NCI-H2081 treated with DMSO at 0.1 percent for 48 hours (cell line): ENCODE measurements at places on chromosomes 5 and 9.

DNA sequence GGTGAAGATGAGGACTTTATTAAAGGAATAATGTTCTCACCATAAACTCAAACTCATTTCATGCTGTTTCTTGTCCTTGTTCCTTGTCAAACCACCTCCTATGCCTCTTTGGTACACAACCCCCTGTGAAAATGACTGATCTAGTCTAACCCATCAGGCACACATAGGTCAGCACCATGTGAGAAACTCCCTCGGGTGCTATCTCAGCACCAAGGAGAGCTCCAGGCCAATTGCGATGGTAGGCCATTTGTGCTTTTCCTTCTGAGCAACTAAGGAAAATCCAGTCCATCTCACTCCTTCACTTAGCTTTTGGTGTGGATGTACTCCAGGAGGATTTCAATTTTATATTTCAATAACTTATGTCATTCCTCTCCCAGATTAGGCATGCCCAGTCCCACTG is 199.8 kb downstream of the ZNF608 start:
- no peak for DNase-seq

GRCh38 chr9:11992866-11993265 is 700.3 kb upstream of the TYRP1 start:
- DNase-seq = no peak

DNA sequence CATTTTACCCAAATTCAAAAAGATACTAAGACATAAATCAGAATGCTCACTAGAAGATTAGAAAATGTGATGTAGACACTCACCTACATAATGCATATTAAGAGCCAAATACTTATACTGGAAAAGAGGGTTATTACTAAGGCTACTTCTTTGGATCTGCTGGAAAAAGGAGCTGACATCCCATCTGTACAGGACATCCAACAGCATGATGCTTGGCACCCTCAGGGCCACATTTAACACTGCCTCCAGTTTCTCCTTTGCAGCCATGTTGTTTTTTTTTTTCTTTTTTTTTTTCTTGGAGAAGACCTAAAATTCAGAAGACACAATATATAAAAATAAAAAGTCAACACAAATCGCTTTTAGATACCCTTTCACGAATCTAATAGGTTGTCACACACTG is 6.0 kb downstream of the RNF145 start:
- DNase-seq = no peak

- no peak for DNase-seq
Observed at GRCh38 chr5:83404182-83404716, 67.3 kb upstream of the VCAN start.

GRCh38 chr5:31583129-31583528 is 51.0 kb downstream of the C5orf22 start:
- DNase-seq = no peak

GRCh38 chr5:173396311-173396993 is 68.2 kb upstream of the STC2 start:
- DNase-seq = no peak

DNA sequence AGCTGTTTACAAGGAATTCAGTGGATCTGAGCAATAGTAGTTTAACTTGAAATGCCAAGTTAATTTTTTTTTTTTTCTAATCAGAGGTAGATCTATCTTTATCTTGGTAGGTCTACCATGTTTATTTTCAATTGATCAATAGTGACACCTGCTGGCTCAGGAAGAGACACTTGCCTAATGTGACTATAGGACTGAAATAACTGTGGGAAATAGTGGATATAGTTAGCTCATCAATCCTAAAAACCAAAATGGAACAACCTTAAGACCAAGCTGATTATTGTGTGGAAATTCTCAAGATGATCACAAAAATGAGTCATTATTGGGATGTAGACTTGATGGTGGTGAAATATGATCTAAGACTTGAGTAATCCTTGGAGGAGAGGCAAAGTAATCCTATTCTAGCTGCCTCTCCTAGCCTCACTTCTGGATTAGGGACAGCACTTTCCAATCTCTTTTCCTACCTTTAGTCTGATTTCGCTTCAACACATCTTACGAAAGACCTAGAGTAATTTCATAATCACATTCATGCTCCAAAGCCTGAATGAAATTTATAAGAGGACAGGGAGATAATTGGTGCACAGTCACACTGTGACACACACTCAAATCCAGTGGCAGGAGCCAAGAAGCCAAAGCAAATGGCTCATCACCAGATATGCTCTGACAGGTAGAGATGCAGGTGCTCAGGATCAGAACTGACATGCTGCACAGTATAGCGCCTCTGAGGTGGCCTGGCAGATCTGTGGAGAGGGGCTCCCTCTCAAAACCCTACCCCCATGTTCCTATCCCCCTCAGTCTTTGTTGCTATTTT is 156.3 kb downstream of the HMHB1 start:
- no peak for DNase-seq

DNA sequence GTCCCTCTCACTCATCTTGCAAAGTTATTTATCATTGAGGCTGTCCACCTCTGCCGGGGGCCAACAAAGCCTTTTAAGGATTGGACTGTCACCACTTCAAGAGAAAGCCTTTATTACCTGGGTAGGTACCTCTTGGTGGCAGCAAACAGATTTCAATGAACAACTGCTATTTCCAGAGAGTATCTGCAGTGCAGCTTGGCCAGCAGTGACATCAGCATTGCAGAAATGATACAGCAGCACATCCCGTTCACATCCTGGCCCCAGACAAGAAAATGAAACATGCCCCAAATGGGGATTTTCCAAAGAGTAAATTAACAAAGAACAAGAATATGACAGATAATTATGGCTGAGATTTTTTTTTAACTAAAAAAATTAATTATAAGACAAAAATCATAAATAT is 2.3 kb upstream of the SPATA6L start:
- DNase-seq = no peak

DNA sequence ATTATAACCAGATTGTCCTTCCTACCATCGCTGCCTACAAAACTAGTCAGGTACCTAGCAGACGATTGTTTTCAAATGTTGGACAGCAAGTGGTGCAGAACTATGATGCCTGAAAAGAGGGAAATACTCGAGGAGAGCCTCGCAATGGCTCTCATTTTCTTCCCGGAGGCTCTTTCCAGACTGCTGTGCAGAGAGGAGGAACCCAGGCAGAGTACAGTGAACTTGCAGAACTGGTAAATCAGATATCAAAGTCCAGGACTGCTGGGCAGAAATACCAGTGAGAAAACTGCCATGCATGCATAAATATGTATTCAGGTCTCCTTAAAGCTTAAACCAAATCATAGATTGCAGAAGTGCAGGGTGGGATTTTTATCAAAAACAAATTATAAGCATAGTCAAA is 26.4 kb upstream of the UGT3A1 start:
- DNase-seq = no peak

DNA sequence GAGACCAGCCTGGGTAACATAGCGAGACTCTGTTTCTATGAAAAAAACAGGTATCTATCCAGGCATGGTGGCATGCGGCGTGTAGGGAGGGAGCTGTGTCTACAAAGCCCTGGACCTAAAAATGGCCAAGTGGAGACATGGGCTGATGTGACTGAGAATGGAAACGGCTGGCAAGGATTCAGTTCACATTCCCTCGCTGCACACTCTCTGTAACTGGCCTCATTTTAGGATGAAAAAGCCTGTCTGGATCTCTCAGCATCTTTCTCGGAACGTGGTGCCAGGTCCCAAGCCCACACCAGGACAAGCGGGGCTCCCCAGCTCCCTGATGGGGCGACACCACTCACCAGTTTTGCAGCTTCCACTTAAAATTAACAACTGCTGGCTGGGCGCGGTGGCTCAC is 13.4 kb downstream of the EXD3 start:
- no peak for DNase-seq

GRCh38 chr5:113249206-113249605 is 185.6 kb downstream of the TSSK1B start:
- no peak for DNase-seq

DNA sequence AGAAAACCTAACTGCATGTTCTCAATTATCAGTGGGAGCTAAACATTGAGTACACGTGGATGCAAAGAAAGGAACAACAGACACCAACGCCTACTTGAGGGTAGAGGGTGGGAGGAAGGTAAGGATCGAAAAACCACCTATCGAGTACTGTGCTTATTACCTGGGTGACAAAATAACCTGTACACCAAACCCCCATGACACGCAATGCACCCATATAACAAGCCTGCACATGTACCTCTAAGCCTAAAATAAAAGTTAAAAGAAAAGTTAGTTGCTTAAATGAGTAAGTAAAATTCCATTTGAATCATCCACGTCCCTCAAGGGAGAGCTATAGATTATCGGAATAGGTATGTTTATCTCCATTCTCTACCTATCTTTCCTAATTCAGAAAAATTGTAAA is 210.2 kb upstream of the ADCY2 start:
- DNase-seq = no peak

- DNase-seq = no peak
Observed at GRCh38 chr9:123107639-123108285, 74.3 kb downstream of the GPR21 start.

GRCh38 chr9:88722753-88723152 is 187.8 kb downstream of the NXNL2 start:
- DNase-seq = no peak

DNA sequence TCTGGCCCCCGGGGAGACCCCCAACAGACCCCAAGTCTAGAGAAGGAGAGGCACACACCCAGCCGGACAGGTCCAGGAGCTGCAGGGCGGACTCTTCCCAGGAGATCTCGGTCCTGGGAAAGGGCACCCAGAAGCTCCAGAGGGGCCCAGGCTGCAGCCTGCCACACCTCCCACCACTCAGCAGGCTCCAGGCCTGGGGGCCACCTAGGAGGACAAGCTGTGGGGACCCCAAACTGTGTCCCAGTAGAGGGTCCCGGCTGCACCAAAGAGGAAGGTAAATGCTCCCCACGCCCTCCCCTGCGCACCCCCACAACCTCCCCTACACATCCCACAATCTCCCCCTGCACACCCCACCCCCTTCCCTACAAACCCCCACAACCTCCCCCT is 48.5 kb downstream of the PLEKHG4B start:
- no peak for DNase-seq

- DNase-seq = no peak
Observed at GRCh38 chr5:77133061-77133758, 46.1 kb upstream of the ZBED3 start.

DNA sequence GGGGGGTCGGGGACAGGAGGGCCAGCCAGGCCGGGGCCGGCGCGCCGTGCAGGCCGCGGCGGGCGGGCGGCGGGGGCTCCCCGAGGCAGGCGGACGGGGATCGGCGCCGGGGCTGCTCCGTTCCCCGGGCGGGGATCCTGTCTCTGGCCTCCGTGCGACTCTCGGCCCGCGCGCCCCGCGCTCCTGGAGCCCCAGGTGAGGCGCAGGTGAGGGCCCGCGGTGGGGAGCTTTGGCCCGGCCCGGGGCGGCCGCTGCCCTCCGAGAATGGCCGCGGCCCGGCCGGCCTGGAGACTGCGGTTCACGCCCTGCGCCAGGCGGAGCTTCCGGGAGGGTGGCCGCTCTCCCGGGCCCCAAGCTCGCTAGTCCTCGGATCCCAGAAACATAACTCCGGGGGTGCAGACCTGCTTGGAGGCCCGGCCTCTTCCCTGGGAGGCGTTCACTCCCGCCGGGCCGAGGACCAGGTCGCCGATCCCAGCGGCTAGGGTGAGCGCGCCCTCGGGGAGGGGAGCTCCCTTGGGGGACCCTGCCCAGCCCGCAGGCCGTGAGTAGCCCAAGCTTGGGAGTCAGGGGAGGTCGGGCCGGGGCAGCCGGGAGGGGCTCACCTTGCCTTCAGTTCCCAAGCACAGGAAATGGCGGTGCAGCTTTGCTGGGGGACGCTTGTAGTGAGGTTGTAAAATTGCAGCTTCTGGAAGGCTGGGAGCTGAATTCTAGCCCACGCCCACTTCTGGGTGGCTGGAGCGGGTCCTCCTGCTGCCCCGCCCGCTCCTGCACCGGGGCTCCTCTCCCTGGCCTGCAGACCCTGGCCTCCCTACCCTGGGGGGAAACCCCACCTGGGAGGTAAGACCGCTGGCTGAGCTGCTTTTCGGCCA is 723 bp downstream of the PPP1R26 start:
- no peak for DNase-seq

DNA sequence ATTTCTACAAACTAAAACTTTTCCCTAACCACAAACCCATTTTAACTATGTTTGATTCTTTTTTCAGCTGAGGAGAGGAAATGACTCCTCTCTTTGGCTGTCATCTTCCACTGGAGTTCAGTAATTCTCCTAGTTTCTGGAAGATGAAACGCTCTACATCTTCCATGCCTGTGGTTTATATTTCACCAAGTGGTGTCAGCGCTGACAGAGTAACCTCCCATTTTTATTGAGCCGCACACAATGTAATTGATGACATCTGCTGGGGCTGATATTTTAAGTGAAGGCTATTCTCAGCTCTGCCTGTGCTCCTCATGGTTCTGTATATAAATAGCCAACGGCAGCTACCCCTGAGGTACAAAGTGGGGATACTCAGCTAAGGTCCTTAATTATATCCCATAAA is 234.6 kb downstream of the SPOCK1 start:
- DNase-seq = no peak

GRCh38 chr5:68067291-68067690 is 148.3 kb upstream of the PIK3R1 start:
- no peak for DNase-seq

DNA sequence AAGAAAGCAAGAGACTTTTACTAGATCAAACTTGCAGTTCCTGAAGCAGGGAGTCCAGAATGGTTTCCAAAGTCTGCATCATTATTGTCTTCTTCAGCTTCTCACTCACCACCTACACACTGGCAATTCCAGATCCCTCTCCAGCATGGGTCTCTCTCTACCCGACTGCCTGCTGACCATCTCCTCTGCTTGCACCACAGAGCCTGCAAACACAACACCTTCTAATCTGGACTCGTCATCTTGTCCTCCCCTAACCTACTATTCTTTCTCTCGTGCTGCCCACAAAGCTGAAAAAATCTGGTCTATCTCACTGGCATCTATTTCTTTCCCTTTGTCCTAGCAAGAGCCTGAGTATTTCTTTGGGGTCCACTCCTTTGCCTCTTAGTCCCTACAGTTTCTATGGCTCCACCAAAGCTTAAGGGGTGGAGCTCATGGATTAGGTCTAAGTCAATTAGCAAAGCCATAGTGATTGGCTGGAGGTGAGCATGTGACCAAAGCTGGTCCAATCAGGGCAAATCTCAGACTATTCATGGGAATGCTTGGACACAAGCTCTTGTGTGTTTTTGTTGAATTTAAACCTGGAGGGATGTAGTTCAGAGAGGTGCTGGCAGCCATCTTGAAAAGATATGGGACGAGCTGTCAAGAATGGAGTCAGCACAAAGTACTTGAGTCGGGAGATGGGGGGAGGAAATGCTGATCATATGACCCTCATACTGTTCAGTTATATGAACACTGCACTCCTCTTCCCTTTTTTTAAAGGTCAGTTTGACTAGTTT is 63.5 kb downstream of the GALNT12 start:
- DNase-seq = no peak

DNA sequence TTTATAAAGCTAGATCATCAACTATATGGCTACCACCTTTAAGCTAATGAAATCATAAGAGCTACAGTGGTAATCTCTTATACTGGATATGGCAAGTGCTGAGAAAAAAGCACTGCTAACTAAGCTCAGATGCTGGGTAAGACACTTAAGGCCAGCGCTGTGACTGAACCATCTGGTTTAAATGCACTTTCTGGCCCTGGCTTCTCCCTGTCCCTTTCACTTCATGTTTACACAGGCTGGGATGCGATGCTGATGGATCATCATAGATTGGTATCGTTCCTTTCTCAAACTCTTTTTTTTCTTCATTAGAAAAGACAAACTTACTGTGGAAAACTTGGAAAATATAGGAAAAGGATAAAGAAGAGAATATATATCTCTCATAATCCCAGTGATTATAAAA is 52.3 kb downstream of the KIF24 start:
- DNase-seq = no peak
